ENCODE measurements at places on chromosomes 5 and 9. TPM values are rescaled to one million over a fixed set of nuclear protein-coding genes. Genes with fewer than 3 reads are reported as not detected.

DNAI1 gene
- not detected for total RNA-seq

SEMA6A gene
- total RNA-seq, result 43.4 TPM

DNA sequence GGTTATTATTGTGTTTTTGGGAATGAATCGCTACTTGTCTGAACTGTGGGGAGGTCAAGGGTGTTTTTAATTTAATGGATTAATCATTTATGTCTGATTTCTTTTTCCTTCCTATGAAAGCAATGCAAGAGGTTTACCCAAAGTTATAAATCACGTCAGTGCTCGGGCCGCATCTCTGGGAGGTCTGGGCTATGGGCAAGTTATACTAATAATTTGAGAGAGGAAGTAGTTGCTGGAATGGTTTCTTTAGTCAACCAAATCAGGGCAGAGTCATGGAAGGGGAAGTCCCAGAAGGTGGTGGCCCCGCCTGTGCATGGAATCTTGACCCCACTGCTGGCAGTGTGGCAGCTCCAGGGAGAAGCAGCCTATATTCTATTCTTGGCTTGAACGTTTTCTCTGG lies 180.2 kb downstream of the HSPA4 start:
- no peak for DNase-seq

DNA sequence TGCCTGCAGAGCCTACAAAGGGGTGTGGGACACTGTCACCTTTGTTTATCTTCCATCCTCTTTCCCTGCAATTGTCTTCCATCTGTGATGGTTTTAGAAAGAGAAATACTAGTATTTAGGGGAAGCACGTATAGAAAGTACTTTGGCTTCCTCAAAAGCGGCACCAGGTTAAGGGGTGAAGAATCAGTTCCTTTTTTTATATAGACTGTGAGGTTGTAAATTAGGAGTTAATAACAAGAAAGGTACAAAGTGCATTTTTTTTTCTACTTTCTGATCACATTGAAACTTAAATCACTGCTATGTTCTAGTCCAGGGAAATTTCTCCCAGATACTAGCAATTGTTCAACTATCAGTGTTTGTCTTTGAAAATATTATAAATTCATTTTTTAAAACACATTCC lies 219.3 kb downstream of the CEMIP2 start:
- no peak for DNase-seq

GRCh38 chr9:82404196-82404870 lies 415.8 kb downstream of the SPATA31D1 start:
- no peak for DNase-seq

GRCh38 chr9:130933114-130934046 lies 5.7 kb downstream of the FIBCD1 start:
- no peak for DNase-seq

Data from omental fat pad (tissue), 4 donors.